ENCODE measurements at places on chromosomes 13 and 19. TPM values are rescaled to one million over a fixed set of nuclear protein-coding genes. Genes with fewer than 3 reads are reported as not detected.

Gene CD209
- total RNA-seq: not detected

Gene C19orf67
- 0.71 TPM for total RNA-seq

Gene CAMSAP3
- 47.6 TPM for total RNA-seq

Gene TPTE2
- not detected for total RNA-seq

DNA sequence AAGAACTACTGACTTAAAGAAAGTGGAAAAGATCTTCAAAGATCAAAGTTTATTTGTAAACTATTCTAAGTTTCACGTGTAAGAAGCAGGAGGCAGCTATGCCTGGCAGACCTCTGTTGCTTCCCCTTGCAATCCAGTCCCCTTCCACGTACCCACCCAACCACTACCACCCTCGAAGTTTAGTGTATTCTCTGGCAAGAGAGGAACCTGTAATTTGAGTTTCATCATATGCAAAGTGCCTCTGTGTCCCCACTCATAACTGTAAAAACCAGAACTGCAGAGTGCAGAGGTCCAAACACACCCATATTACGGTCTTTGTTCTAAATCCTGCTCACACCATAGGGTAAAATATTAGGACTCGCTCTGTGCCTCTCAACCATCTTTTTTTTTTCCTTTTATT is 75.8 kb upstream of the FRY start:
- DNase-seq: no peak
- H3K27ac ChIP-seq: no peak overlapping the region
- peaks cover 5% of the 10 kb centered on the region for H3K4me1 ChIP-seq
- H3K27me3 ChIP-seq: no peaks in the 10 kb centered on the region

GRCh38 chr19:17335575-17335974 is 920 bp upstream of the ANO8 start:
- peaks cover 14% of the 10 kb centered on the region for H3K27me3 ChIP-seq
- peaks cover 7% of the 10 kb centered on the region for H3K4me1 ChIP-seq
- no peak for DNase-seq
- H3K27ac ChIP-seq: no peak overlapping the region
- peak overlapping the region; percentile 89 for H3K4me3 ChIP-seq

- H3K36me3 ChIP-seq: no peaks in the 10 kb centered on the region
- peak; percentile 68 for DNase-seq
- H3K27me3 ChIP-seq: peaks cover 2% of the 10 kb centered on the region
- H3K27ac ChIP-seq: no peak overlapping the region
- H3K4me1 ChIP-seq: peaks cover 4% of the 10 kb centered on the region
These were observed 147.2 kb downstream of the MIPEP start for GRCh38 chr13:23741879-23742510.

DNA sequence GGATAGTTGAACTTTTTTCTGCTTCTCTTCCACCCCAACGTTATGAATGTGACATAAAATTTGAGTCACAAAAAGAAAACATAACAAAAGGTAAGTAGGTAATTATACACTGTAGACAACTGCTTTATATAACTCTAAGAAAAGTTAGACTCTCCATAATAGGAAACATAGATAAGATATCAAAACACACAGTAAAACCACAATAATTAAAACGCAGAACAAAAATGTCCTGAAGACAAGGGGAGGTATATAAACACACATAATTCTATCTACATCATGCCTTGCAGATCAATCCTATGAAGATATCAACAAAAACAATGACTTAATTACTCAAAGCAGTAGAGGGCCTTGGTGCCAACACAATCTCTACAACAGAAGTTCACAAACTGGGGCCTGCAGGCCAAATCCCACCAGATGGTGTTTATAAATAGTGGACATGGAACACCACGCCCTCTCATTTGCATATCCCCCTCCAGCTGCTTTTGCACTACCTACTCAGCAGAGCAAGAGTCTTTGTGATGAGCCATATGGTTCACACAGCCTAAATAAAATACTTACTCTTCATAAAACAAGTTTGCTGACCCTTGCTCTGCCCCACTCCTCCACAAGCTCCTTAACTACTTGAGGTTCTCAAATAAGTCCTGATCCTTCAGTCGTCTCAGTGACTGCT is 254.7 kb downstream of the KLF12 start:
- peaks cover 28% of the 10 kb centered on the region for H3K4me1 ChIP-seq
- peak overlapping the region; percentile 66 for H3K4me3 ChIP-seq
- H3K27ac ChIP-seq: peak overlapping the region; percentile 92

- no peaks in the 10 kb centered on the region for H3K27me3 ChIP-seq
- no peak overlapping the region for H3K4me3 ChIP-seq
- H3K27ac ChIP-seq: no peak overlapping the region
- no peak for DNase-seq
- no peaks in the 10 kb centered on the region for H3K4me1 ChIP-seq
- H3K36me3 ChIP-seq: no peaks in the 10 kb centered on the region
These were observed 39.3 kb downstream of the RFXAP start for GRCh38 chr13:36858290-36858689.

- H3K4me3 ChIP-seq: peak overlapping the region; percentile 85
- peaks cover 4% of the 10 kb centered on the region for H3K4me1 ChIP-seq
- H3K27ac ChIP-seq: no peak overlapping the region
- no peaks in the 10 kb centered on the region for H3K36me3 ChIP-seq
These were observed 489 bp downstream of the CCNE1 start for GRCh38 chr19:29812080-29812880.

- no peak overlapping the region for H3K4me3 ChIP-seq
- H3K27ac ChIP-seq: no peak overlapping the region
- peaks cover 8% of the 10 kb centered on the region for H3K4me1 ChIP-seq
These were observed 719.4 kb downstream of the DIAPH3 start for GRCh38 chr13:59444210-59444857.

- peaks cover 33% of the 10 kb centered on the region for H3K4me1 ChIP-seq
- peak overlapping the region; percentile 91 for H3K27ac ChIP-seq
- DNase-seq: peak; percentile 64
- H3K36me3 ChIP-seq: peaks cover 12% of the 10 kb centered on the region
These were observed 93.6 kb downstream of the SOX1 start for GRCh38 chr13:112160558-112160957.

DNA sequence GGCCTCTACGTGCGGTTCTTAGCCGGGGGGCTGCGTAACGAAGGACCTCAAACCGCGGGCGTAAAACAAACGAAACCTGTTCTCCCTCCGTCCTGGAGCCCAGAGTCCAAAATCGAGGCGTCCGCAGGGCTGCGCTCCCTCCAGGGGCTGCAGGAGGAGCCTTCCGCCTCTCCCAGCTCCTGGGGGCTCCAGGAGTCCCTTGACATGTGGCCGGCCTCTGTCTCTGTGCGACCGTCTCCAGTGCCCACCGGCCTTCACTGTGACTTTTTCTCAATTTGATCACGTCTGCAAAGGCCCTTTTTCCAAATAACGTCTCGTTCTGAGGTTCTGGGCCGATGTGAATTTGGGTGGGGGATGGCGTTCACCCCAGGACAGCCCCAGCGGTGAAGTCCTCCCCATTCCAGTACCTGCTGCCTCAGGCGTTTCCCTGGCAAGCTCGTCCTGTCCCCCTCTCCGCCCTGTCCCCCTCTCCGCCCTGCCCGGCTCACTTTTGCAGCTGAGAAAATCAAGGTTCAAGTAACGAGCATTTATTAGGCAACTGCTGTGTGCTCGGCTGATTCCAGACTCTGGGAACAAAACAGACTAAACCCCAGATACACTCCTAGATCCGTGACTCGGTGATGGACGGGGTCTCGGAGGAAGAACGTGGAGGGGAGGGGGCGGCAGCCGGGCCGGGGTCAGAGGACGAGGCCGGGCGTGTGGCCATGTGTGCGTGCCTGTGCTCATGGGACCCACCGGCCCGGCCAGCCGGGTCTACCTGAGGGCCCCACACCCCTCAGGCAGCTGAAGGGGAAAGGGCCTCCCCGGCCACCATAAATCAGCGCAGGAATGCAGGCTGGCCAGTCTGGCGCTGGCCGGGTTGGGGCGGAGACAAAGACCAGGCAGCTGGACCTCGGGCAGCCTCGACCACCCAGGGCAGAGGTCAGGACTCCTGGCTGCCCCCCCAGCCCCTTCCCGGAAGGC is 28.1 kb upstream of the WDR18 start:
- no peaks in the 10 kb centered on the region for H3K36me3 ChIP-seq
- H3K4me1 ChIP-seq: peaks cover 8% of the 10 kb centered on the region
- H3K27ac ChIP-seq: peak overlapping the region; percentile 82
- H3K4me3 ChIP-seq: peak overlapping the region; percentile 38
